ENCODE measurements at places on chromosomes 7 and 10.

DNA sequence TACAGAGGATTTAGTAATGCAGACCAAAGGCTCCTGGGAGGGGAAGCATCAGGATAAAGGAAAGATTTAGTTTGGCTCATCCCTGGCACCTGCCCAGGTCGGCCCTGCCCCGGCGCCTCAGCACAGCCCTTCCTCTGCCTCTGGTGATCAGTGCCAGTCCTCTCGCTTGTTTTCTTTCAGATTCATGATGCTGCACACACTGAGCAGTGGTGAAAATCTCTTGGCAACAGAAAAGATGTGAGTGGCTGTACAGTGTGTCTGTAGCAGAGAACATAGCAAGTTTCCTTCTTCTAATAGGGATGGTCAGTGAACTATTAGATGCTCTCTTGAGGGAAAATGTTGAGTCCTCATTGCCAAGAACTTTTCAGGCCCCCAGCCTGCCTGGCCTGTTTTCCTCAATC lies 994.1 kb downstream of the KCNMA1 start:
- no peak for DNase-seq

GRCh38 chr7:17234398-17235031 lies 63.9 kb upstream of the AHR start:
- peak; percentile 28 for DNase-seq

GRCh38 chr7:29957521-29958310 lies 31.9 kb downstream of the SCRN1 start:
- DNase-seq, result no peak

GRCh38 chr7:155466142-155466813 lies 8.3 kb downstream of the EN2 start:
- DNase-seq, result no peak

DNA sequence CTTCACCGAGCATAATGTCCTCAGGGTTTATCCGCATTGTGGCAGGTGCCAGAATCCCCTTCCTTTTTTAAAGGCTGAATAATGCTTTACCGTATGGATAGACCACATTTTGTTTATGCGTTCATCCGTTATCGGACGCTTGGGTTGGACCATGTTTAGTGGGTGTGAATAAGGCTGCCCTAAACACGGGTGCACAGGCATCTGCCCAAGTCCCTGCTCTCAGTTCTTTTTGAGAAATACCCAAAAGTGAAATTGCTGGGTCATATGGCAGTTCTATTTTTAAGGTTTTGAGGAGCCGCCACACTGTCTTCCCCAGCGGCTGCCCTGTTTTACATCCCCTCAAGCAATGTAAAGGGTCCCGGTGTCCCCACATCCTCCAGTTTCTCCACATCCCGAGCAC lies 121.6 kb downstream of the DYNC2I1 start:
- no peak for DNase-seq

- no peak for DNase-seq
Measured at GRCh38 chr7:146346096-146346495, 229.5 kb downstream of the CNTNAP2 start.

- DNase-seq, result peak; percentile 38
Measured at GRCh38 chr7:120272261-120272660, 714 bp upstream of the KCND2 start.

- no peak for DNase-seq
Measured at GRCh38 chr10:42488416-42488815, 150.0 kb downstream of the ZNF33B start.

GRCh38 chr7:2794836-2795636 lies 49.1 kb downstream of the GNA12 start:
- no peak for DNase-seq

- no peak for DNase-seq
Measured at GRCh38 chr7:34016876-34017275, 111.5 kb downstream of the BMPER start.

GRCh38 chr10:27949528-27950241 lies 49.2 kb downstream of the ODAD2 start:
- no peak for DNase-seq

DNA sequence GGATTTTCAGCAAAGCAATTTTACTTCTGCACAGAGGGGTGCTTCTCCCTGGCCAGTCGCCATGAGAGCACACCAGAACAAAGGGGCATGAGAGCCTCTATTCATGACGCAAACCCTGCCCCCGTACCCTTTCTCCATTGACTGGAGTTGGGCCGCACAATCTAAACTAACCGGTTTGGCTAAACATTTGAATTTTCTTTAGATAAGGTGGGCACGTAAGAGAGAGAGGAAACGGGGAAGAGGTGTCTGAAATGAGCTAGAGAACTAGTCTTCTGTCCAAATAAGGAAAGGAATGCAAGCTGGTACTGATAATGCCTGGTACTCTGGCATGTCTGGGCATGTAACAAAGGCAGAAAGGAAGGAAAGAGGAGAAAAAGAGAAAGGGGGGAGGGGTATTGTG lies 13.2 kb upstream of the SCIN start:
- DNase-seq, result no peak

DNA sequence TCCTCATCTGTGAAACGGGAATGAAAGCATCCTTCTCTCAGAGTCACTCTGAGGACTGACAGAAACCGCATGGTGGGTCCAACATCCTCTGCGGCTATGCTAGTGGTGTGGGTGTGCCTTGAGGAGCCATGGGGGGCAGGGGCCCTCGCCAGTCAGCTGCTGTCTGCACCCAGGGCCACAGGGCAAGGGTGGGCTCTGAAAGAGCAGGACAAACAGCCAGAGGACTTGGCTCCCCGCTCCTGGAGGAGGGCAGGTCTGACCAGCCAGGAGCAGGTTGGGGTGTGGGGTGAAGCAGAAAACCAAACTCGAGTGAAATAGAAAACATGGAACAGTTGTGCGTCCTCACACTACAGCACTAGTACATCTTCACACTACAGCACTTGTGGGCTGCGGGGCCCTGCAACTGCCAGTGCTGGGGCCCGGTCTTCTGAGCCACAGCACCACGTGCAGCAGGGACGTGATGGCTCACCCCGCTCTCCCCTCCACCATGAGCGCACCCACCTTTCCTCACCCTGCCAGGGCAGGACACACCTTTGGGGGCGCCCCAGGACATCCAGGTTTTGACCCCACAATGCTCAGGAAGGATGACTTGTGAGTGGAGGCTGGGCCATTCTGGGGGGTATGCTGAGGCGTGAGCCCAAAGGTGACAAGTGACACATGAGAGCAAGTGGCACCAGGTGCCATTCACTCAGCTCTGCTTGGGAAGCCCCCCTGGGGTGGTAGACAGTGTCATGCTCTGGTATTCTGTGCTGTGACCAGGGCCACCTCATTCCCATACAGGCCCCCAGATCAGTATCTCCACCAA lies 96.1 kb upstream of the RET start:
- DNase-seq, result no peak

DNA sequence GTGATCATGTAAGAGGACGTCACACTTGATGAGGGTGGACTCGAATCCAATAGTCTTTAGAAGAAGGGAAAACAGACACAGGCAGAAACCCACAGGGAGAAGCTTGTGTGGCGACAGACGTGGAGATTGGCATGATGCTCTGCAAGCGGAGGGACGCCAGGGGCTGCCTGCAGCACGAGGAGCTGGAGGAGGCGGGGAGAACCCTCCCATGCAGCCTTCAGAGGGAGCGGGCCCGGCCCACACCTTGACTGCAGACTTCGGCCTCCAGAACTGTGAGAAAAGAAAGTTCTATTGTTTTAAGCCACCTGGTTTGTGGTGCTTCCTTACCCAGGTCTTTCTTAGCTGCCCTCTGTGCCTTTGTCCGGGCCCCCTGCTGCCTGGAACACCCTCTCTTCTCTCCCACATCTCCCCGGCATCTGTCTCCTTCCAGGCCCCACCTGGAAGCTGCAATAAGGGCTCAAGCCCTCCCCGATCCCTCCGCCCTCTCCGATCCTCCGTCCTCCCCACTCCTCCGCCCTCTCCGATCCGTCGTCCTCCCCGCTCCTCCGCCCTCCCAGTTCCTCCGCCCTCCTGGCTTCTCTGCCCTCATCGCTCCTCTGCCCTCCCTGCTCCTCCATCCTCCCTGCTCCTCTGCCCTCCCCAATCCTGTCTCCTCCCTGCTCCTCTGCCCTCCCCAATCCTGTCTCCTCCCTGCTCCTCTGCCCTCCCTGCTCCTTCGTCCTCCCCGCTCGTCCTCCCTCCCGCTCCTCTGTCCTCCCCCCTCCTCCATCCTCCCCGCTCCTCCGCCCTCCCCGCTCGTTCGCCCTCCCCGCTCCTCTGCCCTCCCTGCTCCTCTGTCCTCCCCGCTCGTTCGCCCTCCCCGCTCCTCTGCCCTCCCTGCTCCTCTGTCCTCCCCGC lies 17.4 kb upstream of the PRKAG2 start:
- no peak for DNase-seq

DNA sequence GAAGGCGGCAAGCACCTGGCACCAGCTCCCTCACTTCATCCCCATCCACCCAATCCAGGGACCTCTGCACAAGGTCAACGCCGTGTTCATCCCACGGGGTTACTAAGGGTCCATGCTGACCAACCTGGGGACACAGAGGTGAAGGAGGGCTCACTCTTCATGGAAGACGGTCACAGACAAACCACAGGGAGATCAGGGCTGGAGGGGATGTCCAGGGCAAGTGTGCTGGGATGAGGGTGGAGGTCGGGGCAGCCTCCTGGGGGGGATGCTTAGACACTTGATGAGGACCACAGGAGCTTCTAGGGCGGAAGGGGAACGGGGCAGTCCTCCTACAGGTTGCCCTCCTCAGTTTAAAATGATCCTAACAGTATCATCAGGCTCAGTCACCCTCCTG lies 46.7 kb downstream of the FAM53B start:
- DNase-seq, result no peak

DNA sequence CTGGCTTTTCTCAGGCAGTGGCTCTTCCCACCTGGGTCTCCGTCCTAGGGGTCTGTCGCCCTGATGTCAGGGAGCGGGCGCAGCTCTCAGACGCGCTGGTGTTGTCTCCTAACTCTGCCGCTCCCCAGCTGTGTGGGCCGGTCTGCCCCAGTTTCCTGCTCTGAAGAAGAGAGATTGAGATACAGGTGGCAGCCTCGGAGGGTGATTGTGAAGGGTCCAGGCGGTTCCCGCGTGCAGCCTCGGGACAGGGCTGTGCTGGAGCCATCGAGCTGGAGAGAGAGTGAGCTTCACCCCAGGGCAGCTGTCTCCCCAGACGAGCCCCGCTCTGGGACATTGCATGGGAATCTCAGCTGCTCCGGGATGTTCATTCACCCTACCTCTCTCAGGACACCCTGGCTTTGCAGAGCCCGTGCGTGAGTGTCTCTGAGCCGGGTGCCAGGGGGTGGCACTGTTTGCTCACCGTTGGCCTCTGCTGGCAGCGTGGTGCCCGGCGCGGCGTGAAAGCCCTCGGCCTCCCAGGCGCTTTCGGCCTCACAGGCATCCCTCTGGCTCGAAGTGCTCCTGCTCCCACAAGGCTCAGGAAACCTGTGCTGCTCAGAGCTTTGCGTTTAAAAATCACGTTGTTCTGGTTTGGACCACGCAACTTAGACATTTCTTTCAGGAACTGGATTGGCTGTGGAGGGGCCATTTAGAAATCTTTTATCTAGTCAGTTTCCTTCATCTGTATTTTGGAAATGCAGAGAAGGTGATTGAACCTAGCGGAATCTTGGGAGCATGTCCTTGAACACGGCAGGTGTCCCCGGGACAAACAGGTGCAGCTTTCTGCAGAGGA lies 33.8 kb upstream of the ZFAND2A start:
- DNase-seq, result no peak

- no peak for DNase-seq
Measured at GRCh38 chr10:123555616-123556015, 110.5 kb upstream of the GPR26 start.

GRCh38 chr10:29839826-29840515 lies 205.2 kb upstream of the SVIL start:
- DNase-seq, result no peak

- no peak for DNase-seq
Measured at GRCh38 chr7:39355664-39356063, 210.5 kb upstream of the YAE1 start.

GRCh38 chr7:47298636-47299035 lies 283.3 kb downstream of the TNS3 start:
- no peak for DNase-seq

DNA sequence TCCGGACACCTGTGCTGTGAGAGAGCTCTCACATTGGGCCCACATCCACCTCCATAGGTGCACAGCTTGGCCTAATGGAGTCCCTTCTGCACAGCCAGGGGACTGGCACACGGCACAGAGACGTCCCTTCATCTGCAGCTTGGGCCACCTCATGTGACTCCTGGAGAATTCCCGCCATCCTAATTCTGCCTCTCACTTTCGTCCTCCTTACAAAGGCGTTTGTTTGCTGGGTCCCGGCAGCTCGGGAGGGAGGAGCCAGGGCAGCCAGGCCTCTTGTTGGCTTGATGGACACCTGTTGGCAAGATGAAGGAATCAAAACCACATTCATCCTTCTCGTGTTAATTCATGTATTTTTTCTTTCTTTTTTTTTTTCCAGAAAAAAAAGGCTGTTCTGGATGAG lies 30.7 kb upstream of the TTYH3 start:
- no peak for DNase-seq

GRCh38 chr10:12381536-12382156 lies 32.3 kb downstream of the CAMK1D start:
- no peak for DNase-seq

DNA sequence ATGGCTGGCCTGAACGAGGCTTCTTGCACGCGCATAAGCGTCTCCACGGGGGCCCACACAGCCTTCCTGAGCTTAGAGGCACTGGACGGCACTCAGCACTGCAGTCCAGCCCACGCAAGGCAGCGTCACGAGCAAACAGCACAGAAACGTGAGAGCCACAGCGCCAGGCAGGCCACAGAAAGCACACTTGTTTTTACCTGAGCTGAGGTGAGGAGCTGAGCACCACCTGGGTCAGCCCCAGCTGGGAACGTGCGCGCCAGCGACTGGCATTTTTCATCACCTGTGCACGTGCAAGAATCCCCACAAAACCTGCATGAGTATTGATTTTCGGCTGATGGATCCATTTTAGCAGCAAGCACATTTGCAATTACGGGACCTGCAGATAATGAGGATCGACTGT lies 26.7 kb downstream of the IQCE start:
- no peak for DNase-seq

DNA sequence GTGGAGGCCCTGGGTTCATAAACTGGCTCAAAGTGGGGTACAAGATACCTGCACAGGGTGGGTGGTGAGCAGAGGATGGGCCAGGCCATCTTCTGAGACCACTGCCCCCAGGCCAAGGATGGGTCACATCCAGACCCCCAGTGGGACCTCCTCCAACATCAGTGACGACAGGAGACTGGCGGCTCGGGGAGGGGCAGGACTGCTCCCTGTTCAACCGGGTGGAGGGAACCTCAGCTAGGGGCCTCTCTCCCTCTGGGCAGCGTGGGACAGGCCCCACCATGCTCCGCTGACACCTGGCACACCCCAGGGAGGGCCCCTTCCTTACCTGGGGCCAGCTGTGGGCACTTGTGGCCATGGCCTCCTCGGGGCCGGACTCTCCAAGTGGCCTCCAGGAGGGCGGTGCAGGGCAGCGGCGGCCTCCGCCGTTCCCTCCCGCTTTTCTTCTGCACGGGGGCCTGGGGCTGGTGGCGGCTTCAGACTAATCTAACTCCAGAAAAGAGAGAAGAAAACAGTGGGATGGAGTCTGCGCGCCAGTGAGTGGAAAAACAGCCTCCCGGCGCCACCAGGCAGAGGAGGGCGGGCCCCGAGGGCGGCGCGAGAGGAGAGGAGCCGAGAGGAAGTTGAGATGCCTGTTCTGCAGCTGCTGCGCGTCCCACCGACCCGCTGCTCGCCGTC lies at the start of gene CALHM2:
CALHM2 (minus strand) TSS at position 540 of the 675 bp plus-strand sequence. CDS start 2,429 bp downstream, outside the sequence.
- DNase-seq, result peak; percentile 91

GRCh38 chr10:118698421-118698820 lies 56.3 kb downstream of the CACUL1 start:
- DNase-seq, result peak; percentile 15

Data from GM19239 (cell line).